ENCODE measurements at places on chromosomes 16 and 17.

DNA sequence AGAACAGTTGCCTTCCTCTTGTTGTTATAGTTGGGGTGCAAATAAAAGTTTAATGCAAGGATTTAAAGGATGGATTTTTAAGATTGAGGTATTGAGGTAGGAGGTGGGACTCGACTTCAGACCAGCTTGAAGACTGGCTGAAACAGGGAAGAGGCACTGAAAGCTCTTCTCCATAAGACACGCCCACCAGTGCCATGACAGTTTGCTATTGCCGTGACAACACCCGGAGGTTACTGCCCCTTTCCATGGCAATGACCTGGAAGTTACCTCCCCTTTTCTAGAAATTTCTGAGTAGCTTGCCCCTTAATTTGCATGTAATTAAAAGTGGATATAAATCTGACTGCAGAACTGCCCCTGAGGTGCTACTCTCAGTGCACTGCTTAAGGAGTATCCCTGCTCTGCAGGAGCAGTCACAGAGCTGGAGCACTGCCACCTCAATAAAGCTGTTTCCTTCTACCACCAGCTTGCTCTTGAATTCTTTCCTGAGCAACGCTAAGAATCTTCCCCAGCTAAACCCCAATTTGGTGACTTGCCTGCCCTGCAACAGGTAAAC lies 122.6 kb downstream of the SHISA6 start:
- DNase-seq, result no peak

- no peak for DNase-seq
These were observed 53.7 kb upstream of the C17orf78 start for GRCh38 chr17:37322106-37322505.

DNA sequence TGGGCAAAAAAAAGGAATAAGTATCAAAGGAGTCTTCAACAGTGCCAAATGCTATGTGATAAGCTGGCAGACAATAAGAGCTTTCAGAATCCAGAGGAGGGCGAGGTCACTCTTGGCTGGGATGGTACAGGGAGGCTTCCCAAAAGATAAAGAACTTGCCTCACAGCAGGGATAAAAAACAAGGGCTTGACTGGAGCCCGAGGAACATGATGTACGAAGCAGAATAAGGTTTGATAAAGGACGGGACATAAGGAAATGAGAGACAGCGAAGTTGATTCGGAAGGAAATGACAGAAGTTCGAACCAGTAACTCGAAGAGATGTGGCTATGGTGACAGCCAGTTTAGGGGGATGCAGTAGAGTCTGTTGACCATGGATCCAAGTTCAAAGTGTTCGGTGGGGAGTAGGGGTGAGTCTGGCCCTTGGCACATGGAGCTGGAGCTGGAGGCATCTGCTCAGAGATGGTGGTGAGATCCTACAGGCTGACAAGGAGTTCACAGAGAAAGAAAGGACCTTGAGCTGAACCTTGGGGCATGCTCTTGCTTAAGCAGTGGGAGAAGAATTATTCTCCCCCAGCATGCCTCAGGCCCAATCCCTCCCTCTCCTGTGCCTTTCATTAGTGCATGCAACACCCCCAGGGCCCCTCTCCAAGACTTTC lies 137.6 kb upstream of the RCVRN start:
- DNase-seq, result no peak

DNA sequence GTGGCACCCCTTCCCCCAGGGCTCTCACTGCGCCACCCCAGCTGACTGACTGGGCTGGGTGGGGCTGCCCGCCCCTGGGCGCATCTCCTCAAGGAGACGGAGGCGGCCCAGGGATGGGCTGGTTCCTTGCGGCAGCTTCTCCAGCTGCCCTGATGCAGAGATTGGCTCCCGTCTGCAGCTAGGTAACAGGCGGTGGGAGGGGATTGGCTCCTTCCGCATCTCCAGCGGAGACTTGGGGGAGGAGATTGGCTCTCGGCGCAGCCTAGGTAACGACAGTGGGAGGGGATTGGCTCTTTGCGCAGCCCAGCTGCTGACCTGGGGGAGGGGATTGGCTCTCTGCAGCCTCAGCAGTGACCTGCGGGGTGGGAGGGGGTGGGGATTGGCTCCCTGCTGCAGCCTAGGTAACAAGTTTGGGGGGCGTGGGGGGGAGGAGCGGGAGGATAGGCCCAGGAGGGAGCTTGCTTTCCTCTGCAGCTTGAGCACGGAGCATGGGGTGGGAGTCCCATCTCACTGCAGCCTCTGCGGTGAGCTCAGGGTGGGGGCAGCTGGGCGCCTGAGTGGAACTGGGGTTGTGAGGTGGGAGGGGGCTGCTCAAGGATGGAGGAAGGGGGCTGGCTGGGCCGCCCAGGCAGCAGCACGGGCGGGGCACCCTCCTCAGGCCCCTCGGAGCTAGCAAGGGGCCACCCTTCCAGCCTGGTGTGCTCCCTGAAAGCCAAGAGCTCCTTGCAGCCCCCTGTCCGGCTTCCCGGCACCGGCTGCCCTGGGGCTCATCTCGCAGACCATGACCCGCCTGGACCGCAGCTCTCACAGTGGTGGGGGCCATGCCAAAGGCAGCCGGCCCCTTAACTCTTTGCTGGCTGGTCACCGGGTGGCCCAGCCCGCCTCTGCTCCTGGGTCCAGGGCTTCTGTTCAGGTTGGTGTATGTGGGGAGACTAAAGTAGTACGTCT lies 6.4 kb downstream of the NFE2L1 start:
- peak; percentile 80 for DNase-seq

- no peak for DNase-seq
These were observed 48.5 kb downstream of the CBFA2T3 start for GRCh38 chr16:88928405-88929090.

DNA sequence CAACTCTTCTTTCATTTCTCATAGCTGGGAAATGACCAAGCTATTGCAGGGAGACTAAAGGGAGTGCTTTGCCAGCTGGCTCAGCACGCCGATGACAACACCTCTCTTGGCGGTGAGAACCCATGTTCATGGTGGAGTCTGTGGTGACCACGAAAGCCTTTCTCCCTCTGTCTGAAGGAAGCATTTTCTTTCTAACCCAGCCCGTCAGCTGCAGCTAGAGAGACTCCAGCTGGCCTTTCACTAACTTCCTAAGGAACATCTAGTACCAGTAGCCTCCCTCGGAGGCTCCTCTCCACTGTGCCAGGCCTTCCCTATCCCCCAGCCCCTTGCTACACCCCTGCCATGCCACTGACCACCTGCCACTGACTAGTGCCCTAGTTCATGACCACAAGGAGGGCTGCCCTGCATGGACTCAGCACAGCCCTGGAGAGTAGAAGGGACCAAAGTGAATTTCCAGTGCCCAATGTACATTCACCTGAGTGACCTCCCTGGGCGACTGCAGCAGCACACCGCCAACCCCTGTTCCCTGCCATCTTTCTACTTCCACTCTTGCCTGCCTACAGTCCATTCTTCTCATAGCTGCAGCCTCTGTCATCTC lies 81.3 kb downstream of the CBLN1 start:
- DNase-seq, result no peak

Data from nucleus accumbens (tissue), 56 donors.